Urinary bladder (tissue), 4 donors: ENCODE measurements at places on chromosomes 7 and 10. TPM values are rescaled to one million over a fixed set of nuclear protein-coding genes. Genes with fewer than 3 reads are reported as not detected.

Gene PAX4
- total RNA-seq: not detected

Gene GPR37
- total RNA-seq: 5.4 TPM

Gene PDK4
- total RNA-seq: 16.4 TPM

Gene KAZALD1
- 27.0 TPM for total RNA-seq

Gene DENND2A
- total RNA-seq: 34.4 TPM

Gene C10orf95
- total RNA-seq: not detected
